Naive B cell (primary cell): ENCODE measurements at places on chromosomes 2 and 18.

DNA sequence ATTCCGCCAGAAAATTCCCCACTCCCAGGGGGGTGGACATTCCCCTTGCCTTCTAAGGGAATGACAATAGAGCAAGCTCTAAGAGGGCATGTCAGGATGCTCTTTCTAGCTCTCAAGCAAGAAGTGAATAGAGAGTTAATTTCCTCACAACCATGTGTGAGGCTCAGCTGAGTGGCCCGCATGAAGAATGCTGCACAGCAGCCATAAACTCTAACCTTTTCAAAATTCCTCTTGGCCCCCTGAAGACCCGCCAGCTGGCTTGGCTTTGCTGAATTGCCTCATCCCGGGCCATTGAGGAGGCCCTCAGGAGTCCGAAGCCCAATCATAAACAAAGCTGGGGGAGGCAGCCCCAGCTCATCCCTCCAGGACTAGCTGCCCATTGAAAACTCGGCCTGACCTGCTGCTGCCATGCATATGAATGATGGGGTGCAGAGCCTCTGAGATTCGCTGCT, 38.2 kb downstream of the NRP2 start:
- no peak for DNase-seq

GRCh38 chr18:41977233-41977632, 22.2 kb downstream of the PIK3C3 start:
- DNase-seq: no peak

DNA sequence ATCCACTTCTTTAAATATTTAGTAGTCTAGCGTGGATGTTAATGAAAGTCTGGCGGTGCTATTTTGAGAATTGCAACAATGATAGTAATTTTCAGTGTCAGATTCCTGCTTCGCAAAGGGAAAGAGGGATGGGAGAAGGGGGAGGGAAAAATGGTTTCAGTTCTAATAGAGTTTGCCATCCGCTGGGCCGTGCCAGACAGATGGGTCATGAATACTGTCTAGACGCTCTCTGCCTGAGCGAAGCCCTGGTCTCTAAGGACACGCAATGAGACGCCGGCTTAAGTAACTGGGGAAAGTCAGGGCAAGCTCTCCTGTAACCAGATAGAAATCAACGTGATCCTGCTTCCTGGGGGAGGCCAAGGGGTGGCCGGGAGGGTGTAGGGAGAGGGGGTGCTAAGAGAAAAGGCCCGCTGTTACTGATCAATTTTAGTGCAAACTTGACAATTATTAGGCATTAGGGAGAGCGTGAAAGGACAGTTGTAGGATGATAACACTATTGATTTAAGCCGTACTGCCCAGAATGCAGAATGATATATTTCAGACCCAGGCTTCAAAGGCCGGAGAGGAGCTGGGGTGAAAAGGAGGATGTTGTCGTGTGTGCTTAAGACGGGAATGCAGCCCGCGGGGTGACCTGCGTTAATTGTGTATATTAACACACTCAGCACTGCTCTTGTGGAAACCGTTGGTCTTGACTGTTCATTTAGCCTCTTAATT, 229.2 kb downstream of the LDLRAD4 start:
- DNase-seq: no peak

DNA sequence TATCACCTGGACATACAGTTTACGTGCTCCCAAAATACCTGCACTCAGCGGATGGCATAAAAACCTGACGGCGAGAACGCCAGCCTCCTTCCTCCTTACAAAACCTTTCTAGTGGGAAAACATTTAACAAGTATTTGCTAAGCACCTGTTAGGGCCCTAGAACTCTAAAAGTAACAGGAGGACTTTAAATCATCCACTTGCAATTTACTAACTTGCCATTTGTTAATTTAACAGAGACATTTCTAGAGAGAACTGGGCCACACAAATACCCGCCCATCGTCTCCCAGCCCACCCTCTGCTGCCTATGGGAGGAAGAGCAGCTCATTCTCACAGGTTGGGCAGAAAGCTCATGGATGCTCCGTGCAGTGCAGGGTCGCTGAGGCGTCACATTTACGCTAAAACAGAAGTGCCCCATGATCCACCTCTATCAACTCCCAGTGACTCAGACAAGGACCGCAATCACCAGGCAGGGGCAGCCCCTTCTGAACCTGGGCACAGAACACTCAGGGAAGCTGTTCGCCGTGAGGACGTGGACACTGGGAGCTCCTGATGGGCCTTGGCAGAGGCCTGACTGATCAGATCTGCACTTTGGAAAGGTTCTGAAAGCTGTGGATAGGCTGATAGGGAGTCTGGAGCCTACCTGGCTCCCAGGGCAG, 106.9 kb downstream of the HDAC4 start:
- DNase-seq: peak; percentile 31

DNA sequence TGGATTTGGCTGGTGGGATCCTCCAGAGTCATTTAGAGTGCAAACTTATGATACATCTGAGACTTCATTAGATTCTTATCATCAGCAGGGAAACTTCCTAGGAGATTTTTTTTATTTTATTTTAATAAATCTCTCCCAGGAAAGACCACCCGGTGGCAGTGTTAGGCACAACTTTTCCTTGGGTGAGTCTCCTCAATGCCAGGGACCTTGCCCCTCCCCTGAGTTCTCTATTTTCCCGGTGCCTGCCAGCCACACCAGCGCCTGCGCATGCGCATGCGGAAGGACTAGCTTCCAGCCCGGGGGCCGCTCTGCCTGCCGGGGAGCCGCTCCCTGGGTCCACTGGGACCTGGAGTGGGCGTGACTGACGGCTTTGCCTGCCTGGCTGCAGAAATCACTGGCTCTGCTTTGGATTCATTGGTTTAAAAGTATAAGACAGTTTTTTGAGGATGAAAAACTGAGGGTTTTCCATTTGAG, 86.6 kb downstream of the TMEM182 start:
- DNase-seq: no peak

- DNase-seq: no peak
Measured at GRCh38 chr2:176189681-176190641, 1.5 kb downstream of the HOXD1 start.

DNA sequence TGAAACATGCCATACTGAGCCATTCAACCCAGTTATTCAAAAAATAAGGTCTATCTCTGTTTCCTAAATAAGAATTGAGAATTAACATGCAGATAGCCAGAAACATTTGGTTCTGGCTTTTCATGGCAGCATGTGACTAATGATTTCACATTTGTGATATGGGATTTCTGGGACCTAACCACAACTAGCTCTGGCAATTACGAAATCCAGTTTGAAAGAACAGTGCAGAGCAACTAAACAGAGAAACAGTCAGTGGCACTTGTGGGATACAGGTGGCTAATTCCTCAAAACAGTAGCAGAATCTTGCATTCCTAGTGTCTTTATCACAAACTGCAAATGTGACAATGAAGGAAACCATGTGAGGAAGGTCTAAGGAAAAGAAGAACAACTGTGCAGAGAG, 637.8 kb upstream of the CHAC2 start:
- no peak for DNase-seq

DNA sequence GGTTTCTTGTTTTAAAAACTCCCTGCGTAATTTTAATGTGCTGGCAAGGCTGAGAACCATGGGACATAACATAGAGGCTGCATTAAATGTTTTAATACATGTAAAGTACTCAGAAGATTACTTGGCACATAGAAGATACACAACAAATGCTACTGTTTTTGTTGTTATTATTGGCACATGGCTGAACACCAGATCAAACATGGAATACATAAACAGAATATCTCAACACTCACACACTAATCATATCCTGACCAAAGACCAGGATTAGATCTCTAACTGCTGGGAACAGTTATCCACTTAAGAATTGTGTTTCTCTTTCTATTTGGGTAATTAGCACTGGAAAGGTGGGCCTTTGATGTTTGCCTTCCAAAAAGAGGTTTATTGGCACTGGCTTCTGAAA, 69.3 kb downstream of the KCNE4 start:
- no peak for DNase-seq

DNA sequence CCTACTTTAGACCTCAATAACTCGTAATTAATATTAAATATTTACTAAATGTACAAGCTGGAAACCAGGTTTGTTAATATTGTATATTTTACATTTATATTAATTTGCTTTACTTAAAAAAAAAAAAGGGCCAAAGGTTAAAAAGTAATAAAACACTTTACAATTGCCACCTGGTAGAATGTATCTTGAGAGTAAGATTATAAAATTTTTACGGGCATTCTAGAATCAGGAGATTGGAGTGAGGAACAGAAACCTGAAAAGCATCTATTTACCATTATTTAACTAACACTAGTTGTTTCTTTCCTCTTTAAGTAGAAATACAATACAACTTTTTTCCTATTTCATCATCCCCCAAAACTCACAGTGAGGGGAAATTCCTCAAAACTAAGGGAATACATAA, 15.6 kb upstream of the STRN start:
- DNase-seq: no peak

- no peak for DNase-seq
Measured at GRCh38 chr2:71130905-71131244, 441 bp downstream of the MPHOSPH10 start.

GRCh38 chr2:47022186-47022765, 106.7 kb upstream of the MCFD2 start:
- no peak for DNase-seq

DNA sequence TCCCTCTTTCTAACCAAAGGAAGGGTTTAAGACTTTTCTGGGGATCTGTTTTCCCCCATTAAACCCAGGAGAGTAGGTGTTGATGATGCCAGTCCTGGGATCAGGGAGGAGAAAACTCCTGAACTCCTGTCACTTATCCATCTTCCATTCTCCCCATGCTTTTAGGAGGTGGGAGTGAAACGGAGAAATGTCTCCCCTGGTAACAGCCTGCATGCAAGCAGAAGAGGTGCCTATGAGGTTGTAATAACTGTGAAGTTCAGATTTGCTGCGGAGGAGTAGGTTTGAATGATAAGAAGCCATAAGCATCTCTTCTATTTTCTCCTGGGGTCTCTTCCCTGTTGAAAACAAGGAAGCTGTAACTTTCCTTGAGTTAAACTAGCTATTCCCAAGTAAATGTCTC, 150.8 kb downstream of the SLC4A3 start:
- DNase-seq: no peak

DNA sequence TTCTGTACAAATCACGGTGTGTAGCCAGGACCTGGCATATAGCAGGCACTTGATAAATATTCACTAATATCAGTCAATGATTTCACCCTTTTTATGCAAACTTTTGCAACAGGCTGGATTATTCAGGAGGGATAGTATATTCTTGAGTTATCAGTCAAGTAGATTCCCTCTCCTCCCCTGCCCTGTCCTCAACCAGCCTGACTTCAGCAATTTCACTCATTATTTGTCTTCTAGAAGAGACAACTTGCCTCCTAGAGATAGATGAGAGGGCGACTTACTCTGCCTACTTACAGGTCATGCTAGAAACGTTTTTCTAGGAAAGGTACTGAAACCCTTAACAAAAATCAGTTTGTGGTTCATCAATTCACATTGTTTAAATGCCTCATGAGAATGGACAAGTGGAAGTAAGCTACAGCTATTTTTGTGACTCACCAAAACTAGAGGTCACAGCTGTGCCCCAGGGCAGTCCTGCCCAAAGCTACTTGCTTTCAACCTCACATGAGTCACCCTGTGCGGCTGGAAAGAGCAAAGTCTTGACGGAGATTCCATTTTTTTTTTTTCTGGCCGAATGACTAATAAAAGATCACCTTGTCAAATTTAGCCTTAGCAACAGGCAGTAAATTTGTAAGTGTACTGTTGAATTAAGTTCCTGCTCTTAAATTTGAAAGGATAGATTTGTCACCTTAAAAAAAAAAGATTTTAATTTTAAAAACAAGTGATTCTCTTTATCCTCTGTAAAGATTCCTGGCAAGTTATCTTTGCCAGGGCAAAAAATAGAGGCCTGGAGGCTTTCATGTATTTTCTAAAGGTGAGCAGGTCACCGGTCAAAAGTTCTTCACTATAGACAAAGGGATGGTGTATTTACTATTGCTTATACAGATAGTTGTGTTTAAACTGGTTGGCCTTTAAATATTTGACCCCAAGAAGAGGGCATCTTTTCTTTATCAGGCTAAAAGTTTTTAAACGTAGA, 109.0 kb upstream of the SLC35G4 start:
- no peak for DNase-seq

DNA sequence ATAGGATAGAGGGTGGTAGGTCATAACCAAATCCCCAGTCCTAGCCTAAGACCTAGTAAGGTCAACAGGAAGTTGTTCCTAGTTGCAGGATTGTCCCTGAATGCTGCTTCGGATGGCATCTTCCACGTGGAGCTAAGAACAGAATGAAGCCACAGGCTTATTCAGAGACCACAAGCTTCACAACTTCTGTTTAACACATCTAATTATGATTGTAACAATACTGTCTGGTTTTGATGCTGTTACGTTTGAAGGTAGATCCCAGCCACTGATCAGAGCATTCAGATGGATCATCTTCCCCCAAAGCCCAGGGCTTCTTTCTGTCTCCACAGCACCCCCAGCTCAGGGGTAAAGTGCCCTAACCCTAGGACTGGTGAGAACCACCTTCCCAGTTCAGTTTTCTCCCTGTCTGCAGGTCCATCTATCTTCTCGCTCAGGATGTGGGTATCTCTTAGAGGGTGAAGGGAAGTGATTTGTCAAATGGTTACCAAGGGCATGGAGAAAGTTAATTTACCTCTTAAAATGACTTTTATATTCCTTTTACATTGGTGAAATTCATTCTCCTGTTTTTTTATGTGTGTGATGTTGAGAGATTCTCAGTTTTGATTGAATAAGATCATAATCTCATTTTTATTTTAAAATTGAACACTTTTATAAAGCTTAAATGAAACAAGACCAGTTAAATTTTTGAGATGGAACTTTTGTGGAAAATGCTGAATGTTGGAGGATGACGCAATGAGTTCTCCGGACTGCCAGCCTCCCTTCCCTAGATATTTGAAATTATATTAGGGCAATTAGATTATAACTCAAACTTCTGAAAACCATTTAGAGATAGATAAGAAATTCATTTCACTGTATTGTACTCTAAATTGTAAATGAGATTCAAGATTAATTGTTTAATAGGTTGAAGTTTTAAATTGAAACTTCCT, 66.5 kb downstream of the RHBDD1 start:
- no peak for DNase-seq

- no peak for DNase-seq
Measured at GRCh38 chr2:195652911-195653310, 4.1 kb upstream of the SLC39A10 start.

DNA sequence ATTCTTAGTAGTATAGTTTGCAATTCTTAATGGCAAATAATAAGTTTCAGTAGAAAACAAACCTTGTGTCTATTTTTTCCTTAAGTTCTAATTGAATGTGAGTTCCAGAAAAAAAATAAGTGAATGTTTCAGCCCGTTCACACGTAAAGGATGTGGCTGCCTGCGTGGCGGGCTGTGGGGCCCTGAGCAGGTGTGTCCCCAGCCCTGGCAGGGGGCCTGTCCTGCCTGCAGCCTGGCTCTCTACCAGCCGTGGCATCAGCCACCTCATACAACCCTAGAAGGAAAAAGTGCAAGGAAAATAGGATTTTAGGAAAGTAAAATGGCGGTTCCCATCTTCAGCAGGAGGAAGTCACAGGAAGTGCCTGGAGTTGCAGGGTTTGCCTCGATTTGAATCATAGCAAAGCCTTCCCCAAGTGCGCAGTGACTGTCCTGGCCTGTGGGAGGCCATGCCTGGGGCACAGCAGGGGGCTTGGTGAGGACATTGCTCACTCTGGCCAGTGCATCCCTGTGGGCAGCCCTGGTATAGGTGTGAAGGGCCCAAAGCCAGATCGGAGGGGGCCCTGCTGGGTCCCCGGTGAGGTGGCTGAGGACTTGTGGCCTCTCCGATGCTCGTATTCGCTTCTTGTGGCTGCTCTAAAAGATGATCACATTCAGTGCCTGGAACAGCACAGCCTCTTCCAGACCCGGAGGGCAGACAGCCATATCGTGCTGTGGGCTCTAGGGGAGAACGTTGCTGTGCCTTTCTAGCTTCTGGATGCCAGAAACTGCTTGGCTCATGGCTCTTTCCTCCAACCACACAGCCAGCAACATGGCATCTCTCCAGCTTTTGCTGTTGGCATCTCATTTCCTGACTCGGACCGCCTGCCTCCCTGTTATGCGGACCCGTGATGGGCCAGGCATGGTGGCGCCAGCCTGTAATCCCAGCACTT, 12.6 kb downstream of the DTYMK start:
- no peak for DNase-seq
